HS-27A (cell line): ENCODE measurements at places on chromosomes 2 and 18.

- DNase-seq: no peak
Measured at GRCh38 chr2:236809716-236810115, 240.1 kb downstream of the ACKR3 start.

GRCh38 chr2:233852056-233852455 lies 2.3 kb downstream of the HJURP start:
- DNase-seq: no peak

- DNase-seq: no peak
Measured at GRCh38 chr18:55694291-55694690, 106.3 kb upstream of the TCF4 start.

DNA sequence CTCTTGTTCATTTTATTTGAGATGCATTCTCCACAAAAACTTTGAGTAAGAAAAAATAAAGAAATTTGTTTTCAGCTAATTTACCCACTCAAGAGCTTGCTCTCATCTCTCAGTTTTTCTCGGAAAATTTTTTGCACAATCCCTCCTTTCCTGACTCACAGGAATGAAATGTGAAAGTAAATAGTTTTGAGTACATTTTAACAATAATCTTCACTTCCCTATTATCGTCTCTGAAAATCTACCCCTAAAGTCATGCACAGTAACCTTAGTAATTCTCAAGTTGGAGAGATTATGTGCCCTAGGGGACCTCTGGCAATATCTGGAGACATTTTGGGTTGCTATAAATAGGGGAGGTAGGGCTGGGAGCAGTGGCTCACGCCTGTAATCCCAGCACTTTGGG lies 2.6 kb downstream of the CYB5A start:
- DNase-seq: no peak

DNA sequence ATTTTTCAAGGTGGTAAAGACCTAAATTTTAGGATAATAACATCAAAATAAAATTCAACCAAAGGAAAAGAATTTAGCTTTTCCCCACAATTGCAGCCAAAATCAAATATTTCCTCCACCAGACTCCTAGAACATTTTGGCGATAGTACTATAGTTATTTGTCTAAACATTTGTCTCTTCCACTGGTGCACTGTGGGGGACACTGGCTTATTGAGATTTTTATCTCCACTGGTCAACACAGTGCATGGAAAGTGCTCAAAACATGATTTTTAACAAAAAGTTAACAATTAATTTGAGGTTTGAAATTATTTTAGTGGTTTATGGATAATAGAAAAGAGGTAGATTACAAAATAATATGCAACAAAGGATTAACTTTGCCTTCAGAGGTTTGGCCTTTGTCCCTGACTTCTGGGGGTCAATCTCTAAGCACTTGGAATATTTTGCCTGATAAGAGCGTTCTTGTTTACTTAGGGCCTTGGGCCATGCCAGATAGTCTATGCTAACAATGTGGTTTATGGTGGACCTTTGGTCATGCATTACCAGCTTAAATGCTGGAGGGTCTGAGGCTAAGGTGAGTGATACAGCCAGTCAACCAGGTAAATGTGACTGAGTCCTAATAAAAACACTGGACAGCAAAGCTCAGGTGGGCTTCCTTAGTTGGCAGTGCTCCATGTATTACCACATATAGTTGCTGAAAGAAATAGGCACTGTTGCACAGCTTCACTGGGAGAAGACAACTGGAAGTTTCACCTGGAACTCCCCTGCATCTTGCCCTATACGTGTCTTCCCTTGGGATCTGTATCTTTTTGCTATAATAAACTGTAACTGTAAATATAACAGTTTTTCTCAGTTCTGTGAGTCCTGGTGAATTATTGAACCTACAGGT lies 67.2 kb upstream of the SATB2 start:
- DNase-seq: no peak

GRCh38 chr2:207254591-207255464 lies 89.1 kb upstream of the KLF7 start:
- DNase-seq: no peak

DNA sequence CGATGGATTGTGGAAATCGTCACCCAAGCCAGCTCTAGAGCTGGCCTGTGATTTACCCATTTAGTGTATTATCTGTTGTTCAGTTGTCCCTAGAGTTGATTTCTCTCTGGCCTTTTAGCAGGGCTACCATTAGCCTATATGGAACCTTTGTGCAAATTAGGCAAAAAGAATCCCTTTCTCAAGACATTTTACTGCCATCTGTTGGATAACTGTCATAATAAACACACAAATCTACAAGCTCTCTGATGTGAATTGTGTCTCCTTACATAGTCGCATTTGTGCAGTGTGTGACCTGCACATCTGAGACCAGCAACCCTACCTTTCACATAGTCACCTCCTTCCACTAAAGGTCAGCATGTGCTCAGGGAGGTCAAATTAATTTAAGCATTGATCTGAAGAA lies 34.0 kb downstream of the LOXHD1 start:
- no peak for DNase-seq

GRCh38 chr2:237132799-237133198 lies 47.1 kb downstream of the COPS8 start:
- no peak for DNase-seq
